Activated gamma-delta T cell treated with anti-CD3 and anti-CD28 coated beads, Interleukin-2, amount 50 U/mL, for 16 hours (primary cell): ENCODE measurements at places on chromosomes 4 and X.

DNA sequence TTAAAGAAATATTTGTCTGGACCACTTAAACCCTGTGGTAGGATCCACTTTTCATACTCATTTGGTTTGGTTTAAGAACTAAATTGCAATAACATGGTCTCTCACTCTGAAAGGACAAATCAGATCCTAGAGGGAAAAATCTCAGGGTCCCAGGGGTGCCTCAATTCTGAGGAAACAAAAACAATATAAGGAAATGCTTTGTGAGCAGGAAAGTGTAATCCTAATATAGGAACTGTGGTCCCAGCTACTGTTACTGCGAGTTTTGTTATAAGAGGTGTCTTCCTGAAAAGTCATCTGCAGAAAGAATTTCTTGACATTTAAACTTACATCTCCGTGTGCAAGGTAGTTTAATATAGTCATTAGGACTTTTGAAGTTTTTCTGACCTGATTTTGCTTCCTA is 420.1 kb upstream of the LCORL start:
- DNase-seq = no peak

DNA sequence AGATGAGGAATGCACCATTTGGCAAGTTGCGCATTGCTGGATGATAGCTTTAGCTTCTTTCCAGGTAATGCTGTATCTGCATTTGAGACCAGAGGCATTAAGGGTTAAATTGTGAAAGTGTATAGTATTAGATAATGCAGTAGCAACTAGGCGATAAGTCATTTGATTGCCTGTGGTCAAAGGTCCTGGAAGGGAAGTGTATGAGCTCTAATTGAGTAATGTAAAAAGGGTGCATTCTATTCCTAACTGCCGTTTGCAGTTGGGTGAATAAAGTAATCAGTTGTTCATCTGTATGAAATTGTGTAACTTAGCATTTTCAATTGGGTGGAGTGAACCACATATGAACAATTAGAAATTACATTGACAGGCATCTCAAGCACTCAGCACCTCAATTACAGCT is 54.5 kb upstream of the WDR1 start:
- no peak for DNase-seq

DNA sequence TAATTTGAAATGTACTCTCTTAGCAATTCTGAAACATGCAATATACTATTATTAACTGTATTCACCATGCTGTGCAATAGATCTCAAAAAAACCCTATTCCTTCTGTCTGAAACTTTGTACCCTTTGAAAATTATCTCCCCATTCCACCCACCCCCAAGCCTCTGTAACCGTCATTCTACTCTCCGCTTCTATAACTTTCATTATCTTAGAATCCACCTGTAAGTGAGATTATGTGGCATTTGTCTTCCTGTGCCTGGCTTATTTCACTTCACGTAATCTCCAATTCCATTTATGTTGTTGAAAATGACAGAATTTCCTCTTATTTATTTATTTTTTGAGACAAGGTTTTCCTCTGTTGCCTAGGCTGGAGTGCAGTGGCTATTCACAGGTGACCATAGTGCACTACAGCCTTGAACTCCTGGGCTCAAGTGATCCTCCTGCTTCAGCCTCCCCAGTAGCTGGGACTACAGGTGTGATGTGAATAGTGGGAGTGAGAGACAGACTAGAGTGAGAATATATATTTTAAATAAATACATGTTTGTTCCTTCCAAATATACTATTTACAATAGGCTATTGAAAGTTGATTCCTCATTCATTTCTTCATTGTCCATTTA is 30.5 kb downstream of the VSIG4 start:
- DNase-seq = no peak

DNA sequence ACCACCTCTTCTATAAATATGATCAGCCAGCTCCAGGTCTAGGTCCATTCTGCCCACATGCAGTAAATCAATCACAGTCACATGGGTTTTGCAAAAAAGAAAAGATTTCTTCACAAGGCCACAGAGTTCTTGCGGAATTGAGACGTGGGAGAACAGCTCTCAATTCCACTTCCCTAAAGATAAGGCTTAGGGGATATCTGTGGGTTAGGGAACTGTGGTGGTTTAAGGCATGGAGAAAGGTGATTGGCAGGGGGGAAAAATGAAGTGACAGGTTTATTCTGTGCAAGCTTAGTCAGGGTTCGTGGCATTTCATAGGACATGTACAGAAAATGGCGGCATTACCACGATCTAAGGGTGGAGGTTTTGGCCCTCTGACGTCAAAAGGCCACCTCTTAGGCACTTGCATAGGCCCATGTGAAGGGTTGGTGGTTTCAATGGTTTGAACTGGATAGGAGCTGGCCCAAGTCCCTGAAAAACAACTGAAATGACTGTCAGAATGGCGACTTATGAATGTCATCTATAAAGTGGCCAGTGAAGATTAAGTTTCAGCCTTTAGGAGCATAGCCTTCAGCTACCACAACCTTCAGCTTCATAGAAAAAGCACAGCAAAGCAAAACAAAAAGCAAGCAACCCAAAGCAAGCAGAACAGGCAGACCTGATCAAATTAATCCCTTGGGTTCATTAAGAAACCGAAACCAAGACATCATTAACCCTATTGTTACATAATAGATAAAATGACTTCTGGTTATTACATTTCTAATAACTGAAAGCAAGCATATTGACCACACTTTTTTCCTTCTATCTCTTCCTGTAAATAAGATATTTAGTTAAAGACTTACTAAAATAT is 289.8 kb upstream of the SFRP2 start:
- no peak for DNase-seq

- no peak for DNase-seq
Observed at GRCh38 chr4:77199701-77200100, 42.7 kb downstream of the CCNG2 start.

DNA sequence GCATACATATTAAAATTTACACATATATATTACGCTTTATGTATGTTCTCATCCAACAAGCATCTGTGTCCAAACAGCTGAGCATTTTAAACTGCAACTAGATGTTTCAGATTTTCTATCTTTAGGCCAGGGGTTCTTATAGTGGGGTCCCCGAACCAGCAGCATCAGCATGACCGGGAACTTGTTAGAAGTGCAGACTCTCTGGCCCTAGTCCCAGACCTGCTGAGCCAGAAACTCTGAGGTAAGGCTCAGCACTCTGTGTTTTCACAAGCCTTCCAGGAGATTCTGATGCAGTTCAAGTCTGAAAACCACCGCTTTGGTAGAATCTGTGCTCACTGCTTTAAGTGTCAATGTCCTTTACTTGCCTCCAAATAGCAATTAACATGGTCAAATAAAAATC is 266.2 kb upstream of the CASK start:
- no peak for DNase-seq

GRCh38 chrX:106670631-106671030 is 55.9 kb upstream of the RNF128 start:
- DNase-seq = no peak

DNA sequence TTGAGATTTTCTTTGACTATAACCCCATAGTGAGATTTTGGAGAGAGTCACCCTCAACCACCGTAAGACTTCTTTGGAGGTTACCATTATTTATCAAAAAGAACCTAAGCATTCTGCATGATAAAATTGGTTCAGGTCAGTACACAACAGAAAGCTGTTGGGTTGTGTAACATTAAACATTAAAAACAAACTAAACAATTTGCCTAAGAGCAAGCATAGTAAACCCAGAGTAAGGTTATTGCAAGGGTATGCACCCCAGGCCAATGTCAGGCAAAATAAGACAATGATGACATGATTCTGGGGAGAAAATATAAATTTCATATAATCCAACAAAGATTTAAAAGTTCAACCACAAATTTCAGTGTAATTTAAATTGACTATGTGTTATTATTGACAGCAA is 472.4 kb downstream of the SH2D1A start:
- no peak for DNase-seq

DNA sequence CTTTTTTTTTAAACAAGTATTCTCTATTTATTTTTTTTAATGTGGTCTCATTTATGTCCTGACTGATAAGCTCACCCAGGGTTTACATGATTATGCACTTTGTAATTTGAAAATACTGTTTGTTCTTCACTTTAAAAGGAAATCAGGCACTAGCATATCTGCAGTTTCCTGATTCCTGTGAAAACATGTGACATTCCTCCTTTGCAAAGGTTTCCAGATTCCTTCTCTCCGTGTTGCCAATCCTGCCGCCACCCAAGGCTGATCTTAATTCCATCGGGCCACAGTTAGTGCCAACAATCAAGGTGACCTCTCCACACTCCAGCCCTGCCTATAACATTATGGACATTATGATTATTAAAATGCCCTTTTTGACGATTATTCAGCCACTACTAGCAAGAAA is 225.4 kb downstream of the PCDH7 start:
- DNase-seq = no peak

DNA sequence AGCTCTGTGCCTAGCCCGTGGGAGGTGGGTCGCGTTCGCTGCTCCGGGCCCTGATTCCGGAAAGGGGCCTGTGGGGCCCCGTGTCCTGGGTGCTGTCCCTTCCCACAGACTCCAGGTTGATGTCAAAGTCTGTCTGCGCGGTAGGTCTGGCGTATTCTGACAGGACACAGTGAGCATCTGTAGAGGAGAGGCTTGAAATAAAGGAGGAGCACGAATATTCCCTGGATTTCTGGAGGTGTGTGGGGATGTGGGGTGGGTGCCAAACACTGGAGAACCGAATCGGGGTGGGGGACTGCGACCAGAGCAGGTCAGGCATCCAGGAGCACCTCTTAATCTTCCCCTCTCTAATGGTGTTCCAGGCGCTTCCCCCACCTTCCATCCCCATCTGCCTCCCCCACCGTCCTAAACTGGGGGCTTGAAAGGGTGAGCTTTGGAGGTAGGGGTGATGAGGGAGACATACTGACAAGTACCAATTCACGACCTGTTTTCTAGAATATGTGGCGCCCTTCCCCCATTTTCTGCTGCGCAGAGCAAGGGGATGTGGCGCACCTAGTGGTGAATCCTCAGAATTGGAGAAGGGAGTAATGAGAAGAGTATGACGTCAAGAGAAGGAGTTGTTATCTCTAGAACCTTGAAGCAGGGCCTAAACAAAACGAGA is 877 bp downstream of the GPRASP1 start:
- DNase-seq = no peak

- DNase-seq = no peak
Observed at GRCh38 chr4:69787879-69788278, 27.5 kb upstream of the SULT1B1 start.

DNA sequence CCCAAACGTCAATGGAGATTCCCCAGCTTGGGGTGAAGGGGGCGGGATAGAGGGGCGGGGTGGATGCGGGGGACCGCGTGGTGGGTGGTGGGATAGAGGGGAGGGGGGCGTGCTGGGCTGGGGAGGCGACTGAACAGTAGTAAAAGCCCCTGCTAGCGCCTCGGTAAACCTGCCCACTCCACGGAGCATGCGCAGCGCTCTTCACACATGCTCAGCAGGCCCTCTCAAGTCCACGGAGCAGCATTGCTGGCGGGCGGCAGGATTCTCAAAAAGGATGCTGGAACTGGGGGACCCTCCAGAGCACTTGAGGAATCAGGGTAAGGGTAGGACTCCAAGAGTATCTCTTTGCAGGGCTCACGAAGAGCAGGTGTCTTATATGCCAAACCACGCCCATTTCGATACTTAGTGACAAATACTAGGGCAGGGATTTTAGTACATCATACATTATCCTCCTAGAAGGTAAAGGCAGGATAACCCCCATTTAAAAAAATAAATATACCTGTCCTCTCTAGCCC is 378 bp upstream of the RPS6KA6 start:
- DNase-seq = peak; percentile 7

DNA sequence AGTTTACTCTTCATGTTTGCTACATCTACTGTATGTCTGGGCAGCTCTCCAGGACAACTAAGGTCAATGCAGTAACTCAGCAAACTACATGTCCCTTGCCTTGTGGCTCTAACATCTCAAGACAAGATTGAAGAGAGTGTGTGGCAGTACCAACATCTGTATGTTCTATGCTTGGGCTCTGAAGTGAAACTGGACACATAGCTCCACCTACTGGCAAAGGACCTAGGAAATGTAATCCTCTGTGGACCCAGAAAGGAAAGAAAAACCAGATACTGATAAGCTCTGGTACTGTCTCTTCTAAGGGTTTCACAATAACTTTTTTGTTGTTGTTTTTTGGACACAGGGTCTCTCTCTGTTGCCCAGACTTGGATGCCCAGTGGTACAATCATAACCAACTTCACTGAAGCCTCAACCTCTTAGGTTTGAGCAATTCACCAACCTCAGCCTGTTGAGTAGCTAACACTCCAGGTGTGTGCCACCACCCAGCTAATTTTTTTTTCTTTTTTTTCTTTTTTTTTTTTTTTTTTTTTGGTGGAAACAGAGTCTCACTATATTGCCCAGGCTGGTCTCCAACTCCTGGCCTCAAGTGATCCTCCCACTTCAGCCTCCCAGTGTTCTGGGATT is 64.1 kb downstream of the QDPR start:
- DNase-seq = peak; percentile 28

DNA sequence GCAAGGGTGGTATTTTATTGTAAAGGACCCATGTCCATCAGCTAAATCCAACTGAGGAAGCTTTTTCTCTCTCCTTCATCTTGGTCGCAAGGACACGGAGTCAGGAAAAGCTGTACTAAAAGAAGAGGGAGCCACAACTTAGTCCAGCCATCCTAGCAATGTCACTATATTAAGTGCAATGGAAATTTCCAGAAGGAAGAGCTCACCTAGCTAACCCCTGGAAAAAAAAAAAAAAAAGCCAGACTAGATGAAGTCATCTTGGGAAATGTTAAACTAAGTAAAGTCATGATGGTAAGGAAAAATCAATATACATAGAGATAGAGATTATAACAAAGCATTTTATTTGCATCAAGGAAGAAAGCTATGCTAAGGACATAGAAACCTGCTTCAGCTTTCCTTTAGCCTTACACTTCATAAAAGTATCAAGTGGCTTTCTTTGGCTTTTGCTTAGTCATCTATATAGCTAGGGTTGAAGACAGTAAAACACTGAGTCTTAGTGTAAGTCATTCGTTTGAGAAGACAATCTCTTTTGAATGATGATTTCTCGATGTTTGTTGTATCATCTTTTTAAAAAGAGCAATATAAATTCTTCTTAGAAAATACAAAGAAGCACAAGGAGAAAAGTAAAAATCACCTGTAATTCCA is 18.6 kb upstream of the CA5B start:
- DNase-seq = no peak

- DNase-seq = no peak
Observed at GRCh38 chr4:5711479-5712184, 631 bp downstream of the EVC start.

DNA sequence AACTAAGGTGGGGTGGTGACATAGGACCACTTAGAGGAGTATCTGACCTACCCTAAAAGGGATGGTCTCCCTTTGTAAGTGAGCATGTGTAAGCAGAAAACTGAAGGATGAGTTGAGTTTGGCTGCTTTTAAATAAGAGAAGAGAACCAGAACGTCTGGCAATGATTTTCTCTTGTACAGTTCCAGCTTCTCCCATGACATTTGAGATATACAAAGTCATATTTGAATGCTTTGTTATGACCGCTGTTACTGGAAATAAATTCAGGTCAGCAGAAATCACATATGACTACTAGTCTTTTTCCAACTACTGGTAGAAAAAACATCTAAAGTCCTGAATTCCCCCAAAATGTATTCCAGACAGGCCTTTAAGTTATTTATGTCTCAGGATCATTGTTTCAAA is 313.3 kb upstream of the BMP3 start:
- no peak for DNase-seq

- no peak for DNase-seq
Observed at GRCh38 chr4:178963446-178964045, 1521.3 kb upstream of the AGA start.

- no peak for DNase-seq
Observed at GRCh38 chrX:26100421-26100920, 37.7 kb upstream of the MAGEB18 start.
